ENCODE measurements at places on chromosomes 1 and 21.

GRCh38 chr1:23673086-23673813 lies 18.4 kb upstream of the RPL11 start:
- DNase-seq: no peak

DNA sequence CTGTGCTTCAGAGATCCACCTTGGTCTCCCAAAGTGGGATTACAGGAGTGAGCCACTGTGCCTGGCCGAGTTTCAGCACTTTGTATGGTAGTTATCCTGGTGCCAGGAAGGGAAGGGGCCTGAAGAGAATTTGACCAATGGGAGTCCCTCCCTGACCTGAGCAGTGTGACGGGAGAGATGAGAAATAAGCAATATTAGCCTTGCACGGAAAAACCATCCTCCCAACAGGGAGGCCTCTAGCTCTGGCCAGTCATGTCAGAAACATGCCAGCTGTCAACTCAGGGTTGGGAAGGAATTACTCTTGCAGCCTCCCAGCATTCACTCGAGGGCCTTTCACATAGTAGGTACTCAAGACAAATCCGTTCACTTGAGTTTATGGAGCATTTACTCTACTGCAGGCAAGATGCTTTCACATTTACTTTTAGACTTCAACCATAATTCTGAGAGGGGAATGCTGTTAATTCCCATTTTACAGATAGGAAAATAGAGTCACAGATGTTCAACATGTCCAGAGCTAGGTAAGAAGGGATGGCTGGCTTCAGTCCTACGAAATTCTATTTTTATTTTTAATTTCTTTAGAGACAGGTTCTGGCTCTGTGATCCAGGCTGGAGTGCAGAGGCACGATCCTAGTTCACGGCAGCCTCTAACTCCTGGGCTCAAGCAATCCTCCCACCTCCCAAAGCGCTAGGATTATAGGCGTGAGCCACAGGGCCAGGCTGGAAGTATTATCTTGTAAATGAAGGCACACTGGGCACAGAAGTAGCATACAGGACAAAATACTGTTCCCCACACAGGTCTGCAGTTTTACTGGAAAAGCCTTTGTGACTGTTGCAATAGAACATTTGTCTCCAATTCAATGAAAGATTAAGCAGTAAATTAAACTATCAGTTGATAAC lies 3.2 kb upstream of the ATP13A2 start:
- no peak for DNase-seq

DNA sequence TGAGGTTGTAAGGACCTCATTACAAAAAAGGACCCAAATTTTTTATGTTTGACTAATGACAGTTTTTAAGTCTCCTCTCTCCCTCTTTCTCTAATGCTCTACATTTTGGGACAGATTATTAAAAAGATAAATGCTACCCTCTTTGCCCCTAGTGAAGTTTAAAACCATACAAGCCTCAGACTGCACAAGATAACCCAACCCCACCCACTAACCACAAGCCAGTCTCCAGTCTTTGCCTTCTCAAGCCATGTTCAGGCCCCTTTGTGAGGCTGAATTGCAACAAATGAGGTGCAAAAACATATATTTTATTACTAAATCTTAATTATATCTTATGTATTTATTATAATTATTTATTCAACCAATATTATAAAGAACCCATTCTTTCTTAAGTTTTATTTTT lies 597.2 kb upstream of the BRINP3 start:
- DNase-seq: no peak

- no peak for DNase-seq
These were observed 289.4 kb downstream of the CHRM3 start for GRCh38 chr1:239675735-239676134.

- DNase-seq: peak; percentile 69
These were observed 12.4 kb downstream of the LMNA start for GRCh38 chr1:156126630-156127534.

- DNase-seq: no peak
These were observed 3.5 kb upstream of the BCAN start for GRCh38 chr1:156638189-156638985.

- no peak for DNase-seq
These were observed 128.1 kb upstream of the VAMP3 start for GRCh38 chr1:7642781-7643529.

DNA sequence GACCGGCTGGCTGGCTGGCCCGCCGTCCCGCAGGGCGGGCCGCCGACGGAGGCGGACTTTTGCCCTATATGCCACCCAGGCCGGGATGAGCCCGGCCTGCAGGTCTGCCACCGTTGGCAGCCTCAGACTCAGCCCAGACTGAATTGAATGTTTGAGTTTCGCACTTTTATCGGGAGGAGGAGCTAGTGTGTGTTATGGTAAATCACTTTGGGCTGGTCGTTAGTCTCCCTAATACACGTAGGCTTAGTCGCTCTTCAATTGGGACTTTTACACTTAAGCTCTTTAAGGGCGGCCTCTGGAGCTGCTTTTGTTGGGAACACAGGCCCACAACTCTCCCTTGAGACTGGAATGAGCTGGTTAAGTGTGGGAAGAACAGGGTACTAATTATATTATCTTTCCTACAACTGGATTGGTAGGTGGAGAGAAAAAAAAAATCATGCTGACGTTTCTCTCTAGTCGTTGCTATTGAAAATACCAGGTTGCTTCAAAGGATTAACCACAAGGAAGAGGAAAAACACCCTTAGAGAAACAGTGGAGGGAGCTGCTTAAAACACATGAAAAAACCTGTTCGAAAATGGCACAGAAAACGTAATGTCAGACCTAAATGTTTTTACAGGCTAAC lies 1.4 kb upstream of the IRF2BP2 start:
- DNase-seq: peak; percentile 59

DNA sequence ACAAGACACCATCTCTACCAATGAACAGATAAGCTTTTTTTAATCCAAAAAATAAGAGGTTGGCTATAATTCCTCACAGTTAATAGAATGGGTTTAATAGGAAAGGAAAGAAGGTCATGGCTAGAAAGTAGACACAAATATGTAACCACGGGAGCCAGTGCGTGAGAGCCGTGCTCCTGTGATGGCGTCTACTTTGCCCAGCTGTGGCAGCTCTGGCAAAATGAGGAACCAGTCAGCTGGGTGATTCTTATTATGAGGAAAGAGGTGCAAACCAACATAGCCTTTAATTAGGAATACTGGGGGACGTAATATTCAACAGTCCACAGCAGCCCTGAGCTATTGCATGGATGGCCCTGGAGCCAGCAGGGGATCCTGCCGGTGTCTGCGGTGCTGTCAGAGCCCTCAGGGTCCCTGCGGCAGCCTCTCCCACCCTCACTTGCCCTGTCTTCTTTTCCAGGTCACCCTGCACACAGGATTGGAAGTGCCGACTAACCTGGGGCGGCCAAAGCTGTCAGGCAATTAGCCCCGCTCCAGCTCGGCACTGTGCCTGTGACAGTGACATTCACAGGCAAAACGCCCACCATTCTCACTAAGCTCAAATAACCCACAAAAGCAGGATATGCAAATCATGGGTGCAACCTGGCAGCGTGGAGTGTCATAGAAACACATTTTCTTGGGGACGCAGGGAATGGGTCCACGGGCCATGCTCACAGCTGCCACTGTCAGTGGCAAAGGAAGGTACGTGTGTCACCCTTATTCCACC lies 25.9 kb upstream of the GNPAT start:
- DNase-seq: no peak

GRCh38 chr1:167927046-167927754 lies 9.3 kb upstream of the DCAF6 start:
- no peak for DNase-seq

GRCh38 chr1:34066981-34067603 lies 97.9 kb downstream of the CSMD2 start:
- DNase-seq: no peak

- no peak for DNase-seq
These were observed 796.2 kb downstream of the PLA2G4A start for GRCh38 chr1:187624812-187625545.

DNA sequence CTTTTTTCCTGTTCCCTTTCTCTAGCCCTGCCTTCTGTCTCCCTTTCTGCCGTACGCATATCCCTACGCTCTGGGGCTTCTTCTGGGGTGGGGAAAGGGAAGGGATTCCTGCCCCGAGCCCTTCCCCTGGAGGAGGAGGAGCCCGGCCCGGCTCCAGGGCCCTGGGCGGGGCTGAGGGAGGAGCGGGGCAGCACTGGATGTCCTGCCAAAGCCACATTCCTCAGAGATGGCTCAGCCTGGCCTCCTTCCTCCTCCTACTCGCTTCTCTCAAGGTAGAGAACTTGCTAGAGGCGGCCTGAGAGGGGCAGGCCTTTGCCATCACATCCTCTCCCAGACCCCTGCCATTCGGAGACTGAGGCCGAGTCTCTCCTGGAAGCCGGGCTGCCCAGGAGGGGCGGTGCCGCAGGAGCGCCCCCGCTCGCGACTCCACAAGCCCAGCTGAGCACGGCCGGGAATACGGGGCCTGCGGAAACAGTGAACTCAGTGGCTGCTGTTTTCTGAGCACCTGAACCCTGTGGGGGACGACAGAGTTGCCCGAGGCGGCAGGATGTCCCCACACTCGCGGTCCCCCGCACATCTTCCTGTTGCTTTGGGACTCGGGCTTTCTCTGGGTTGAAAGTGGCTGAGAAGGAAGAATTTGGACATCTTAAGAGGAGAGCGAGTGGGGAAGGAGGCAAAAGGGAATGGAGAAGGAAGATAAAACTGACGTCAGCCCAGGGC lies 12.2 kb downstream of the ADAMTSL4 start:
- DNase-seq: peak; percentile 34

DNA sequence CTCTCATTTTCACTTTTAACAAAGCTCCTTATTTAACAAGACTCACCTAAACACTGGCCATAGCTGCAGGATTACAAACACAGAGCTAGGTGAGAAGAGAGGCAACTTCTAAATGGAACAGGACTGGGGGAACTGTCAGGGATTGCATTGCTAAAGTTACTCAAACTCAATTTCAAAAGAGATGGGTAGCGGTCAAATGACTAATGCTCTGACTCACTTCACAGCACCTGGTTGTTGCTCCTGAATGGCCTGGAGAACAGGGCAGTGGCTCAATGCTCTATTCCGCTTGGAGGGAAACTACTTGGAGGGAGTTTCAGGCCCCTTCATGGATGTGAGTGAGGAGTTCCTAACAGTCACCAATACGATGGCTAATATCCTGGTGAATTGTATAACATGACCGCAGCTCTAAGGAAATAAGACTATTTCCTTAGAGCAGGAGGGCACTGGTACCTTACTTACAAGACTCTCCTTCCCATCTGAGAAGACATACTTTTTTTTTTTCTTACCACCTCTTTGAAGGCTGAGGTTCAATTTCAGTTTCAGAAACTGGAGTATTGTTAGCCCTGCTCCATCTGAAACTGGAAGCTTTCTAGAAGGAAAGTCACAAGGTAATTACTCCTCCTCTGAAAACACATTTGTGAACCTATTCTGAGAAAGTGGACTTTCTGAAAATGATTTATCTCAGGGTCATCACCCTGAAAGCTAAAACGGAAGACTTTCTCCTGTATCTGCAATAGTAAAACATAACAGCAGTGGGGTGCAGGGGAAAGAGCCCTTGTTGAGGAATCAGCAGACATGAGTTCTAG lies 9.5 kb downstream of the DPT start:
- DNase-seq: no peak

DNA sequence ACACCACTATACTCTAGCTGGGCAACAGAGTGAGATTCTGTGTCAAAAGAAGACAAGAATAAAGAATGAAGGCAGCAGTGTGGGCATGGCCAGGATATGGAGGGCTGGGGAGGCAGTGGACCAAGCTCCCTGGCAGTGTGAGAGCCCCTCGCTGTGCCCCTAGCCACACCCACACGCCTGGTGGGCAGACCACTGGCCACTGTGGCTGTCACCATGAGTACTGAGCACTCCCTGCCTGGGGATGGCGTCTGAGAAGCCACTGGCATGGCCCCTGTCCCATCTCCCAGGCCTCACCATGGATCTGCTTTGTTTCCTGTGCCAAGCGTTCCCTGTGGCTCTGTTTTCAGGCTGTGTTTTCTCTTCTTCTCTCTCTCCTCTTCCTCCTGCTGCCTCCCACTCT lies 51.7 kb downstream of the STUM start:
- no peak for DNase-seq

DNA sequence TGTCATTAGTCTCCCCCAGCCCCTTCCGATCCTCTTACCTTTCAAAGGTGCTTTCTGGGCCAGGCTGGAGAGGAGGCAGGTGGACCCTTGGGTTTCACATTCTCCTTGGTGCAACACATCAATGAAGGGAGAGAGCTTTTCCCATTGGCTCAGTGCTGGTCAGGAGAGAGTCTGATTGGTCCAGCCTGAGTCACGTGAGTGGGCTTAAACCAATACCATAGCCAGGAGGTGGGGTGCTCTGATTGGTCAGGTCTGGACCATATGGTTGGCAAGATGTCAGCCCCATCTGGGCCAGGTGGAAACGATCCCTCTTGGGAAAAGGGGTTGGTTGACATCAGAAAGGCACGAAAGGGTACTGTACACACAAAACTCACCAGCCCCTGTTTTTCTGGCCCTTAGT lies 44.8 kb upstream of the ABCG1 start:
- DNase-seq: no peak

GRCh38 chr1:35340519-35340918 lies 72.0 kb downstream of the ZMYM4 start:
- no peak for DNase-seq

GRCh38 chr1:161872506-161872905 lies 106.4 kb downstream of the ATF6 start:
- no peak for DNase-seq

DNA sequence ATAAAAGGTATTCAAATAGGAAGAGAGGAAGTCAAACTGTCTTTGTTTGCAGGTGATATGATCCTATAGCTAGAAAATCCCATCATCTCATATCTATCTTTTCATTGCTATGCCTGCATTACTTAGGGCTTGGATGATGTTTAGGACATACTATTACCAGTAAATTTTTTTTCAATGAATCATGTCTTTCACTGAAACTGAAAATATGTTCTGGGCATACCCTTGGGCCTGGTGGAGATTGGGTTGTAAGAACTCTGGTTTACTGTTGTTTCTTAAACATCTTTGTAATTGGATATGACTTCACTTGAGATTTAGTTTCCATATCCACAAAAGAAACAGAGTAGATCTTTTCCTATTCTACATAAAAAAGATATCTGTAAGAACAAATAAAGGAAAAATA lies 502.2 kb upstream of the PRMT6 start:
- no peak for DNase-seq

GRCh38 chr1:71796006-71796405 lies 486.3 kb downstream of the NEGR1 start:
- no peak for DNase-seq
